ENCODE measurements at places on chromosomes 16 and 17.

GRCh38 chr16:9075299-9076071 lies 16.0 kb upstream of the HAPSTR1 start:
- no peak for DNase-seq

GRCh38 chr16:79006765-79007164 lies 593.8 kb downstream of the MAF start:
- DNase-seq, result no peak

DNA sequence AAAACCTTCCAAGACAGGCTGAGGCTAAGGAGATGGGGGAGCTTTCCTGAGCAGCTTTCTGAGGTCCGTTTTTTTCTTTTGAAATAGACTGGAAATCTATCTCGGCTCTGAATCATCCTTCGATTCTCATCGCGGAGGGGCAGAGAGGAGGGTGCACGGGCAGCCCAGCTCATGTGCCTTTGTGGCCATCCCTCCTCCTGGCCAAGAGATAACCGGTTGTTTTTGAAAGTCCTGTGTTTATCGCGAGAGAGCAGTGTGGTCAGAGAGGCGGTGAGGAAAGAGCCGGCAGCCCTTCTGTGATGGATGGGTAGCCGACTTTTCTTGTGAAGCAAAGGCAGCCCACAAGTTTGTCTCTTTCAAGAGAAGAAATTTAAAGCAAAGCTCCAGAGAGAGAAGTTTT lies 191.6 kb downstream of the CCDC182 start:
- no peak for DNase-seq

DNA sequence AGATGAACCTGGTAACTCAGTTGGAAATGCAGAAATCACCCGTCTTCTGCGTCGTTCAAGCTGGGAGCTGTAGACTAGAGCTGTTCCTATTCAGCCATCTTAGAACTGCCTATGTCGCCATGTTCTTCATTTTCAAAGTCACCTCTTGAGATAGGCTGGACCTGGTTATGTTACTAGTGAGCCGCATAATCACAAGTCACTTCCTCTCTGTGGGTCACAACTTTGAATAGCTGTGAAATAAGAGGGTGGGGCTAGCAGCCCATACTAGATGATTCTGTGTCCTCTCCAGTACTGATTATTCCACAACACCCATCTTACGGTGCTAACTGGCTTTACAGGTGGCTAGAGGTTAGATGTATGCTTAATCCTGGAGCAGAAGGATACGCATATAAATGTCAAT lies 74.2 kb downstream of the VPS53 start:
- DNase-seq, result no peak

- no peak for DNase-seq
Observed at GRCh38 chr17:35283767-35284166, 40.9 kb downstream of the SLFN5 start.

DNA sequence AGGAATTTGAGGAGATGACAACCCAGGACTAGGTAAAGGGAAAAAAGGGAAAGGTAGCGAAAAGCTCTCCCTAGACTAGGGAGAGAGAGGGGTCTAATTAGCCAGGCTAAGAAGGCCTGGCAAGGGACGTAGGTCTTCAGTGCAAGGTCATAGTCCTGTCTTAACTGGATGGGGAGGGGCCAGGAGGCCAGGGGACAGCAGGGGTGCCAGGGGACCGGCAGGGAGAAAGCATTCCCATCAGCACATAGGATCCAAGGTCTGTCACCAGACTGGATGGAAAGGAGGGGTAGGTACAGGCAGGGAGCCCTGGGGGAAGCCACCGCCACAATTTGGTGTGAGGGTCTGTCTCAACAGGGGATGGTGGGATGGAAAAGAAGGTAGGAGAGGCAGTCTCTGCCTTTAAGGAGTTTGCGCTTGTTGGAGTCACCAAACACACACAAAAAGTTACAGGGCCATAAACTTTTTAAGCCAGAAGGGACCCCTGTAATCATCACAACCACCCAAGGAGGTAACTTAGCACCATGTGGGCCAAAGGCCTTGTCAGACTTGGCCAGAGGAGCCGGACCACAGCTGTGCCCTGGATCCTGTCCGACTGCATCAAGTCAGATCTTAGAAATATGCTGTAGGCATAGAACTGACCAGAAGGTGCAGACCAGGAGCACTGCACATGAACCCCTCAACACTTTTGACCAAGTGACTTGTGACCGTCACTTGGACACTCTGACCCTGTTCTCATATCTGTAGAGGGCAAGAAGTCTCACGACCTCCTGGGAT lies 10.0 kb downstream of the AXIN2 start:
- no peak for DNase-seq

DNA sequence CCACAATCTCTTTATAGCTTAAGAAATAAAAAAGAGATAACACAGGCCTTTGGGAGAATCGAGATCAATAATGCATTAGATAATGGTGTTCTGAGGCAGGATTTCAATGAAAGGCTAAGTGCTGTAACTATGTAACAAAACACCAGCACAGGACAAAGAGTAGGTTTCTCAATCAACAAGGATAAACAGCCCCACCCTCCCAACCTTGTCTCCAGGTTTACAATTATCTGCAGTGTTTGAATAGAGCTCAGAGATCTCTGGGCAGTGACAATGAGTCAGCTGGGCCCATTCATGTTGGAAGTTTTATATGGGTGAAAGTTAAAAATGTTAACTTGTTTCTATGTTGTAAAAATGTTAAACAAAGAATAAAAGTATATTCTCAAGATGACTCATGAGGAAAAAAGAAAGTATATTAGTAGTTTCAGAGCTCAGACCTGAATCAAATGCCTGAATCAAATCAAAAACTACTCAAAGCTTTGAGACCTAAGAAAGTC lies 17.0 kb upstream of the KRT20 start:
- DNase-seq, result no peak

GRCh38 chr16:79847101-79847500 lies 246.6 kb upstream of the MAF start:
- DNase-seq, result no peak

GRCh38 chr17:7094652-7095019 lies 14.6 kb upstream of the CLEC10A start:
- DNase-seq, result no peak

GRCh38 chr17:72525225-72526015 lies 404.6 kb downstream of the SOX9 start:
- no peak for DNase-seq

- DNase-seq, result no peak
Observed at GRCh38 chr17:1796800-1797199, 32.9 kb downstream of the SMYD4 start.

GRCh38 chr17:21210411-21211076 lies 3.4 kb downstream of the TMEM11 start:
- DNase-seq, result no peak

- no peak for DNase-seq
Observed at GRCh38 chr17:61470530-61471136, 18.4 kb downstream of the TBX4 start.

GRCh38 chr16:27431773-27432532 lies 30.0 kb downstream of the IL21R start:
- DNase-seq, result no peak

DNA sequence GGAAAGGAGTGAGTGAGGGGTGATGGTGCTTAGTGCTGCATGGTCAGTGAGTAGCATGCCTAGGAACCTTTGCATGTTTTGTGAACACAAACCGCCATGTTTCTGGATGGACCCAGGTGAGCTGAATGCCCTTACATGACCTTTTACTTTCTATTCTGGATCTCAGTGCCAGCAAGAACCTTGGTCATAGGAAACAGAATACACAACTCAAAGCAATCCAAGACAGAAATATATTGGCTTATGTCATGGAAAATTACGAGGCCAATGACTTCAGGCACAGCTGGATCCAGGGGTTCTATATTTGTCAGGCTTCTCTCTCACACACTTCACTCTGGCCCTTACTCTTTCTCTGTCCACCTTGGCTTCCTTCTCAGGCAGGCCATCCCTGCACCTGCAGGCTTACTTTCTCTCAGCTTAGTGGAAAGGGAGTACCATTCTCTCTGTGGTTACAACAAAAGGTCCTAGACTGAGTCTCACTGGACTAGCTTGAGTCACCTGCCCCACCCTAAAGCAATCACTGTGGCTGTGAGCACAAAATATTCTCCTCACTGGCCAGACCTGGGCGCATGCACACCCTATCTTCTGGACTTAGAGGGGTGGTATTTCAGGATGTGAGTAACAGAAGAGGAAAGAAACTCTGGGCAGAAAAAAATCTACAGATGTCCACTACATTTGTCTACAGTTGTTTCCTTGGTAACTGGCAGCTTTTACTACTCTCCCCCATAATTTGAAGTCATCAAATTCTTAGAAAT lies 20.4 kb upstream of the CPNE2 start:
- no peak for DNase-seq

DNA sequence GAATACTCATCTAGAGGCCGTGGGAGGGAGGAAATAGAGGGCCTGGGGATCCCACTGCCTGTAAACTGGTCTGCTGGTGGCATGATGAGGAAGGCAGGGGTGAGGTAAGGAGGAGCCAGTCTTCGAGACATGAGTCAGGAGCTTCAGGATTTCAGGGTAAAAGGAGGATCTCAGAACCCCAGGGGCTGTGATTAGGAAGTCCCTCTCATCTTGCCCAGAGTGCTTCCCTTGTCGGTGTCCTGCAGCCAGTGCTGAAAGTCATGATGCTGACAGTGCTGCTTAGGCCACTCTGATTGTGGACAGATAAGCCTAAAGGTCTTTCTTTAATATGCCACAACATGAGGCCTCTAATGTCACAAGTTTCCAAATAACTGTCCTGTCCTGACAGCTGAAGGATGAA lies 29.6 kb downstream of the COG4 start:
- no peak for DNase-seq

GRCh38 chr16:81553814-81554675 lies 109.4 kb downstream of the CMIP start:
- DNase-seq, result no peak

Data from NCI-H2081 treated with DMSO at 0.1 percent for 48 hours (cell line).